ENCODE measurements at places on chromosomes 4 and X.

- peaks cover 30% of the 10 kb centered on the region for H3K4me1 ChIP-seq
- no peak overlapping the region for H3K4me3 ChIP-seq
These were observed 988 bp upstream of the SRD5A3 start for GRCh38 chr4:55345054-55345453.

- H3K27ac ChIP-seq = no peak overlapping the region
- peaks cover 22% of the 10 kb centered on the region for H3K4me1 ChIP-seq
- no peaks in the 10 kb centered on the region for H3K36me3 ChIP-seq
- DNase-seq = no peak
These were observed 81.8 kb downstream of the FRYL start for GRCh38 chr4:48698029-48698971.

DNA sequence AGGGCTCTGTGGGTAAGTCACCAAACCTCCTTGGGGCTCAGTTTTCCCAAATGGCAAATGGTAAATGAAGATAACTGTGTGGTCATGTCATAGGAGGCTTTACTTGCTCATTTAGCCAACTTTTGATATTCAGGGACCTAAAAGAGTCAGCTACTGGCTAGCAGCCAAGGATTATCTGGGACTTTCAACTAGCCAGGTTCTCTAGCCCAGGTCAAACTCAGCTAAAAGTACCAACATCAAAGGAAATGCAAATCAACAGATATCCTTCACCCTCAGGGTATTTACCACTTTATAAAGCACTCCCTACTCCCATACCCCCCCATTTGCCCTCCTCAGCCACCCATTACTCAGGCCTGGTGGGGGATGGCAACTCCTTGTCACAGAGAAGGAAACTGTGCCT, 7.5 kb downstream of the AMER1 start:
- H3K27ac ChIP-seq = no peak overlapping the region
- H3K4me1 ChIP-seq = peaks cover 12% of the 10 kb centered on the region
- no peaks in the 10 kb centered on the region for H3K27me3 ChIP-seq
- no peak overlapping the region for H3K4me3 ChIP-seq

GRCh38 chrX:149512225-149512885, 7.2 kb upstream of the IDS start:
- H3K4me3 ChIP-seq = no peak overlapping the region
- H3K27me3 ChIP-seq = no peaks in the 10 kb centered on the region
- no peaks in the 10 kb centered on the region for H3K4me1 ChIP-seq
- H3K27ac ChIP-seq = no peak overlapping the region

- no peaks in the 10 kb centered on the region for H3K27me3 ChIP-seq
- DNase-seq = no peak
- no peak overlapping the region for H3K4me3 ChIP-seq
- H3K27ac ChIP-seq = no peak overlapping the region
These were observed 55.5 kb upstream of the TENM3 start for GRCh38 chr4:182187674-182188073.

DNA sequence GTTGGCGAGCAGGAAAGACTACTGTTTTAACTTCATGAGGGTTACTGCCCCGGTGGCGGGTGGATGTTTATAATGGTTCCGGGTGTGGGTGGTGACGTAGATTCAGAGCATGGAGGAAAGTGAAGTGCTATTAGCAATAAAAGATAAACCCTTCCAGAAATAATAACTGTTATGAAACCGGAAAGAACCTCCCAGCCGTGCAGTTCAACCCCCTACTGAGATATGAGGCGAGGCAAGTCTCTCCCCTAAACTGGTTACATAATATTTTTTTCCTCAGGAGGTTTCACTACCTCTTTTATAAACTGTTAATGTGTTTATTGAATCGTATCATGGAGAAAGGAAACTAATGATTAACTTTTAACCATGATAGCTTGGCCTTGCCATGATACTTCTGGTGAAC, 33.9 kb upstream of the STIM2 start:
- no peak overlapping the region for H3K4me3 ChIP-seq
- no peaks in the 10 kb centered on the region for H3K27me3 ChIP-seq
- H3K36me3 ChIP-seq = no peaks in the 10 kb centered on the region
- H3K27ac ChIP-seq = no peak overlapping the region

DNA sequence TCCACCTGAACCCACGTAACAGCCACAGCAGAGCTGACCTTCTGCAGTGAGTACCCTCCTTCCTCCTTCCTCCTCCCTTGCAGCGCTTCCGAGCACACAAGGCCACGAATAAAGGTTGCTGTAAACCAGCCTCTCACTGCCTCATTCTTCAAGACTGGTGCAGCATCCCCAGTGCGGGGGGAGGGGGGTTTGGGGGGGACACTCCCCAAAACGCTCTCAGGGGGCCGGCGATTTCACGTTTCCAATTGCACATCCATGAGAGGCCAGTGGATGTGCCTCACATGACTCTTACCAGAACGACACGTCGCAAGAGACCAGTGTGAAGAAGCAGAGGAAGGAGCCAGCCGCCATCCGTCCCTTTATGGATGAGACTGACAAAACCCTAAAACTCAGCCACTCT, 5.2 kb downstream of the DHRSX start:
- no peaks in the 10 kb centered on the region for H3K27me3 ChIP-seq
- H3K36me3 ChIP-seq = peaks cover 14% of the 10 kb centered on the region
- no peak overlapping the region for H3K27ac ChIP-seq

DNA sequence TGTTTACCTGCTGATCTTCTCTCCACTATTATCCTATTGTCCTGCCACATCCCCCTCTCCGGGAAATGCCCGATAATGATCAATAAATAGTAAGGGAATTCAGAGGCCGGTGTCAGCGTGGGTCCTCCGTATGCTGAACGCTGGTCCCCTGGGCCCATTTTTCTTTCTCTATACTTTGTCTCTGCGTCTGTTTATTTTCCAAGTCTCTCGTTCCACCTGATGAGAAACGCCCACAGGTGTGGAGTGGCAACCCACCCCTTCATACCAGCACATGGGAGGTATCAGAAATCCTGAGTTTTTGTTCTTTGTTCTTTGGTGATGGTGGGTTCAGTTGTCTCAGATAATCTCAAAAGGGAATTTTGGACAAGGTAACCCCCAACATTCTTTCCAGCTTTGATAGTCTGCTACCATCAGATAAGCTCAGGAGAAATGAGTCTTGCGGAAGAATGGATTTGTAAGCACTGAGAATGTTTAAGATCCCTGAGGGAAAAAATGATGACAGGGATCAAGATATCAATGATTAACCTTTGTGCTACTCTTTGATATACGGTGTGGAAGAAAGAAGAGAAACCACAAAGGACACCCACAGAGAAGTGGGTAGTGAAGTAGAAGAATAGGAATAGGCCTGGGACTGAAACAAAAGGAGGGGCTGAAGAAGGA, 117.9 kb downstream of the CEP44 start:
- no peaks in the 10 kb centered on the region for H3K36me3 ChIP-seq
- no peak overlapping the region for H3K4me3 ChIP-seq
- H3K27me3 ChIP-seq = no peaks in the 10 kb centered on the region
- peaks cover 26% of the 10 kb centered on the region for H3K4me1 ChIP-seq

- no peaks in the 10 kb centered on the region for H3K27me3 ChIP-seq
- H3K36me3 ChIP-seq = no peaks in the 10 kb centered on the region
- no peak overlapping the region for H3K27ac ChIP-seq
- H3K4me1 ChIP-seq = no peaks in the 10 kb centered on the region
These were observed 25.7 kb upstream of the HS6ST2 start for GRCh38 chrX:132984058-132984650.
